ENCODE measurements at places on chromosomes 1 and 21.
A peak's percentile ranks its signal among the peaks of the same experiment; 100 is the strongest.

DNA sequence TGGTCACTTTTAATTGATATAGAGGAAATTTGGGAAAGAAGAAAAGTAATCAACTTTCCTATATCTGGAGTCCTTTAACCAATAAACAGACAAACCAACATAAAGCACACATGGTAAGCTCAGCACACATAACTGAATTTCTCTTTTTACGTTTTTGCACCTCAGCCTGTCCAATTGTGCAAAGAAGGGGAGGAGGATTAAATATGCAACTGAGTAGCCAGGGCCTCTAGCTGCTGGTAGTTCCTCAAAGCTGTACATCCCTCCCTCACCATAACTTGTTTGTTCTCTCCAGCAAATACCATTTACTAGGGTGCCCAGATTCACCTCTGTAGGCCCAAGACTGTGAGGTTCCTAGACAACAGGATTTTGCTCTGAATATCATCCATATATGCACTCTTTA is 25.4 kb downstream of the ST6GALNAC5 start:
- no peak for DNase-seq

DNA sequence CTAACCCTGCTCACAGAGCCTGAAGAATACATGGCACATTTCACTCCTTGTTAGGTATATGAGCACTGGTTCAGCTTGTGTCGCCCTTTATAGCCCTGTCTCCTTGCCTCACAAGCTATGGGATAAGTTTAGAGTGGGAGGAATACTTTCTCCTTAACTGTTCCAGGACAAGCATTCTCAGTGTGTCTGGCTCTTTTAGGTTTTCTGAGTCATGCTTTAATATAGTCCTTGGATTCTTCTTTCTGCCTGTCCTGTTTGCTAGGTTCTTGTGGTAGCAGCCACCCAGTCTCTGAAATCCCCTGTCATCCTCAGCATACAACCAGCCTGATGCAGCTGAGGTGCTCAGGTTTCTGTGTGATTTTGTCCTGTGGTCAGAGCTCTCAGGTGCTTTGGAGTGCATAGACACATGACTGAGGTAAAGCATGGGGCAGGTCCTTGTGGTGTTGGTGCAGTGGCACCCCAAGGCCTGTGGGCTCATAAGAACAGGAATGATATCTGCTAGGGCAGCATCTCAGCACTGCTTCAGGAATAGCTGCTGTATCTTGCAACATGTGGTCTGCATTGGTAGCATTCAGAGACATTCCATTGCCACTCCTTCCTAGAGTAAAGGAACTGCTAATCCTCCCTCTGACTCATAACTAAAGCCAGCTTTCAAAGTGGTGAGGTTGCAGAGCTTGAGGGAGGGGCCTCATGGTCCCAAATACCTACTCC is 14.2 kb upstream of the CASQ2 start:
- peak; percentile 99 for DNase-seq

- peak; percentile 30 for DNase-seq
Measured at GRCh38 chr1:39623053-39623452, 16.4 kb downstream of the HEYL start.

DNA sequence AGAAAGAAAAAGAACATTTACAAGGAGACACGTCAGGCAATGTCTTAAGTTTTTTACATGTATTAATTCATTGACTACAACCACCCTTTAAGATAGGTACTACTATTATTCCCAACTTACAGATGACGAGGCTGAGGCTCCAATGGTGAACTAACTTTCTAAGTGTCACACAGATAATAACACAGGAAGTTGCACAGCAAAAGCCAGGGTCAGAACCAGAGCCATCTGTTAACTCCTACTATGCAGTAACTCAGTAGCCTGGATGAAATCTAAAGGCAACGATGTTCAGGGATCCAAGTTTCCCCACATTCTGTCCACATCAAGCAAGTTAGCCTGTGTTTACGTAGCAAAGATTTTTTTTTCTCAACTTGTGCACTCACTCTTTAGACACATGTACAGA is 371.7 kb downstream of the PTPRC start:
- no peak for DNase-seq

DNA sequence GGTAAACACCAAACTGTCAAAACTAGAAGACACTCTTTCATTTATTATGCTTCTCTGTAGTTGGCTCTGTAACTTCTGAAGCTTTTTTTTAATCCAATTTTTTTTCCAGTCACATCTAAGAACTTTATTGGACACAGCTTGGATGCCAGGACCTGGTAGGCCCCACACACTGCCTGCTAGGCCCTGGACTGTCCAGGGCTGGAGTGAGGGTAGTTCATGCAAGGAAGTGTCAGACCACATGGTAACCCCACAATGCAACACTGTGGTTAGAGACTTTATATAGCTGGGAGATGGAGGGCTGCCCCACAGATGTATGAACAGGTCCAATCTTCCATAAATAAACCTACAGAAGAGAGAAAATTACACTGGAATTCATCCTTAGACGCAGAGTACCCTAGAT is 7.1 kb downstream of the SLC2A1 start:
- DNase-seq, result no peak

DNA sequence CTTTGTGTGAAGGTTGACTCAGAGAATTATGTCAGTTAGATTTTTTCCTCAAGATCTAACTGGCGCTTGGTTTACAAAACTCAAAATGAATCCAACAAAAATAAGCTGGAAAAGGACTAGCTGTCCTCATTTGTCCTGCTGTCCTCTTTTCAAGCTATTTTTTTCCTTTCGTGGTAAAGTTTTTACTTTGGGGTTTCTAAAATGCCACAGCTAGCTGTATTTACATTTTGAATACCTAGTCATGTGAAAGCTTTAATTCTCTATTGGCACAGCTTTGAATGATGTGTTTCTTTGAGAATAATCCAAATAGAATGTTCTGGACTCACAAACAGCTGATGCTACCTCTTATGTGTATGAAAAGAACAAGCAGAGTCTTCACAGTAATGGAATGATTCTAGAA is 673.6 kb upstream of the NR5A2 start:
- DNase-seq, result peak; percentile 34

DNA sequence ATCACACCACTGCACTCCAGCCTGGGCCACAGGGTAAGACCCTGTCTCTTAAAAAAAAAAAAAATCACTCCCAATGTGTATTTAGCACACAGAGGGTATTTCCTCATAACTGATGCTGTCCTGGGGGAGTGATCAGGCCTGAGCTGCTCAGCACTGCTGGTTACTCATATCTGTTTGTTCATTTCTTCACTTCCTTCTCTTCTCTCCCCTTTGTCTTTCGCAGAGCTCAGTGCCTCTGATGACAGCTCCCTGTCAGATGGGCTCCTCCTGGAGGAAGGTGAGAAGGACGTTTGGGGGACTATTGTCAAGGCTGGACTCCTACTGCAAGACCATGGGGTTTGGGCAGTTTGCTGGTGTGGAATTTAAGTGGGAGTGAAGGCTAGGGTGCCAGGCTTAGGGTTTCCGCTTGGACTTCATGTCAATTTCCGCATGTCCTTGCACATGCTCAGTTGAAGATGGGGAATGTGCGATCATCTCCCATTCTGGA is 13.0 kb downstream of the INAVA start:
- DNase-seq, result peak; percentile 15

DNA sequence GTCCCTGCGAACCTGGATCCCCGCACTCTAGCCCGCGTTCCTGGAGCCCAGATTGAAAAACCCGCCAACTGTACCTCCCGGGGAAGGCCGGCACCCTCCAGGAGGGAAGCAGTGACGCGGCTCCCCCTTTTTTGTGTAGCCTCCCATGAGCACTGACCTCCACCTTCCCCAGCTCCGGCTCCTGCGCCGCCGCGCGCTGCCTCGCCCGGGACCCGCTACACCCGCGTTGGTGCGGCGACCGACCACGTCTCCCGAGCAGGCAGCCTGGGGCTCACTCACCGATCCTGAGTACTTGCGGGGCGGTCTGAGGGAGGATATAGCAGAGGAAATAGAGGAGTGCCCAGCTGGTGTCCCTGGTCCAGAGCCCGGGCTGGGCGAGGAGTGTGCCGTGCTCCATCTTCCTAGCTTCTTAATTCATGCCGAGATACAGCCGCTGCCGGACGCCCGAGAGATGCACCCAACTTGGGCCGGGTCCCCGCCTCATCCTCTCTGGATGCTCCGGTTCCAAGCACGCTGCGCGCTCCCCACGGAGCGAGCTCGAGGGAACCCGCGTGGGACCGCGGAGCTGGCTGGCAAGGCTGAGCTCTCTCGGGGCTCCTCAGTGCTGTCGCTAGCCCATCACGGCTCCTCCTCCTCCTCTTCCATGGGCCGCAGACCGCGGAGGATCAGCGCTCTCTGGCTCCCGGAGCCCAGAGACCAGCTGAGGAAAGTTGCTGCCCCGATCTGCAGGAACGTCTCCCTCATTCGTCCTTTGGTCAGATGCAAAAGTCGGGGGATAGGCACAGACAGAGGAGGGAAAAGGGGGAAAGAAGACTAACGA is 482 bp downstream of the GRIK1 start:
- DNase-seq, result no peak

- DNase-seq, result no peak
Measured at GRCh38 chr1:47186267-47187185, 3.3 kb downstream of the PDZK1IP1 start.

- DNase-seq, result peak; percentile 31
Measured at GRCh38 chr1:224730965-224731364, 114.8 kb downstream of the CNIH3 start.

DNA sequence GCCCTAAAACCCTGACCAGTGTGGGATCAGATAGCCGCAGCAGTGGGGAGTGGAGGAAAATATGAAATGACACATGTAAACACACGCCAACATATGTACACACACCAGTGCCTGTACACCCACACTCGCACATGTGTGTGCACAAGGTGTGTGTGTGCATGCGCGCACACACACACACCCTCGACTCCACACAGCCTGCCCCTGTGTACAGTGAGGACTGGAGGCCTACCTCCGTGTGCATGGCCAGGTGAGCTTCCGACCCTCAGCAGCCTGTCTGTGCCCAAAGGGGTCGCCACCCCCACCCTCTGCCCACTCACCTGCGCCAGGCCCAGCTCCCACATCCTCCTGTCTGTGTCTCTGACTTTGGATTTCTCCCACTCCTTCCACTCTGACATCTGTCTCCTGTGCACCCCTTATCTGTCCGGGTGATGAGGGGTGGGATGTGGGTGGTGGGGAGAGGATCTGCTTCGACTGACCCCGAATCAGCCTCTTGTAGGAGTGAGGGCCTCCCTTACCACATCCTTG is 31.7 kb downstream of the CITED4 start:
- DNase-seq, result no peak

GRCh38 chr1:235595079-235595478 is 54.5 kb downstream of the GNG4 start:
- no peak for DNase-seq

GRCh38 chr1:115337633-115338456 is at the start of gene NGF:
Gene NGF (minus strand): TSS chr1:115338249. CDS start chr1:115286795, 51,454 bp downstream.
- peak; percentile 24 for DNase-seq

GRCh38 chr1:6447016-6447817 is 18.8 kb downstream of the TNFRSF25 start:
- DNase-seq, result no peak

- peak; percentile 98 for DNase-seq
Measured at GRCh38 chr1:90402893-90403849, 313.9 kb downstream of the BARHL2 start.

GRCh38 chr1:32247983-32248889 is 1.2 kb downstream of the FAM167B start:
- peak; percentile 51 for DNase-seq

- DNase-seq, result peak; percentile 96
Measured at GRCh38 chr21:27269644-27270043, 302.8 kb upstream of the ADAMTS5 start.

DNA sequence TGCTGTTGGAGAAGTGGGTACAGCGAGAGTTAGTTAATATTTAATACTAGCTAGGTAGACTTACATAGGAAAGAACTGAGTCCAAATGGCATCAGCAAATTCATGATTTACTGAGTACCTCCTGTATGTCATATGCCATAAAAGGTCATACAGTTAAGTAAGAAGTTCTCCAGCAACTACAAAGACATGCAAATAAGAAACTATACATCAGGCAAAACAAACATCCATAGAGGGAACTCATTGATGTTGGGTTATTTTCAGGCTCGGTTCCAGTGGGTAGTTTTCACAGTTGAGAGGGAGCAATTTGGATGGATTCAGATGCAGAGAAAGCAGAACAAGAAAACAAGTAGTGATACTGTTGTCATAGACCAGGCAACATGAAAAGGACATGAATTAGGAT is 164.9 kb upstream of the L1TD1 start:
- no peak for DNase-seq

- DNase-seq, result no peak
Measured at GRCh38 chr1:176989754-176990153, 174.8 kb downstream of the ASTN1 start.

DNA sequence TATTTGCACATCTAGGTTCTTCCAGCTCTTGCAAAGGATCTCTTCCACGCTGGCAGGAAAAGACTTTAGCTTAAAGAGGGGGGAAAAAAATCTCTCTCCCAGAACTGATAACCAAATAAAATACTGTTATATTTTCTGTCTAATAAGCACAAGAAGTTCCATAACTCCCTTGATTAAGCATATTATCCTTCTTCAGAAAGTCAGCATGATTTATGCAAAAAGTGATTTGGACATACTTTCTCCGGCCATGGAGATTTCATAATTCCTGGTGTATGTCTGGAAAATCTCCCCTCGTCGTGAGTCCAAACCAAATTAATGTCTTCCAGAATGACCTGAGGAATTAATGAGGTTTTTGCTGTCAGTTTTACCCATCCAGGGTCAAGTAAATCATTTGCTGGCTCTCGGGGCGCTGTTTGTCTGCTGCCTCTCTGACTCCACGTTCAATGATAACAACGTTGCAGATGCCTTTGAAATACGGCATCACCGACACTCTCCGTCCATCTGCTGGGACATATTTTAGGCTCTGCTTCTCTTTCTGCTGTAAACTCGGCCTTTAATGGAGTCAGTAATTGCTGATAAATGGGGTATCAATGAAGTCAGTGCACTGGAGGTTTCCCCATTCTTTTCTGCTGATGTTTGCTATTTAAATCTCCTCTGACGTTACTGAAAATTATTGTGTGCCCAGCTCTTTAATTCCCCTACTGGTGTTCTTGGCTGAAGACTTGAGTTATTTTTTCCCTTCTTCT is 112.9 kb downstream of the HLX start:
- DNase-seq, result no peak

DNA sequence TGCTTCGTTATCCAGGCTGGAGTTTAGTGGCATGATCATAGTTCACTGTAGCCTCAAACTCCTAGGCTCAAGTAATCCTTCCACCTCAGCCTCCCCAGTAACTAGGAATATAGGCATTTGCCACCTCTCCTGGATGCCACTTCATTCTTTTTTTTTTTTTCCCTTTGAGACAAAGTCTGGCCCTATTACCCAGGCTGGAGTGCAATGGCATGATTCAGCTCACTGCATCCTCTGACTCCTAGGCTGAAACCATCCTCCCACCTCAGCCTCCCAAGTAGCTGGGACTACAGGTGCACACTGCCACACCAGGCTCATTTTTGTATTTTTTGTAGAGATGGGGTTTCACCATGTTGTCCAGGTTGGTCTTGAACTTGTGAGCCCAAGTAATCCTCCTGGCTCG is 19.3 kb downstream of the OSBPL9 start:
- DNase-seq, result no peak

DNA sequence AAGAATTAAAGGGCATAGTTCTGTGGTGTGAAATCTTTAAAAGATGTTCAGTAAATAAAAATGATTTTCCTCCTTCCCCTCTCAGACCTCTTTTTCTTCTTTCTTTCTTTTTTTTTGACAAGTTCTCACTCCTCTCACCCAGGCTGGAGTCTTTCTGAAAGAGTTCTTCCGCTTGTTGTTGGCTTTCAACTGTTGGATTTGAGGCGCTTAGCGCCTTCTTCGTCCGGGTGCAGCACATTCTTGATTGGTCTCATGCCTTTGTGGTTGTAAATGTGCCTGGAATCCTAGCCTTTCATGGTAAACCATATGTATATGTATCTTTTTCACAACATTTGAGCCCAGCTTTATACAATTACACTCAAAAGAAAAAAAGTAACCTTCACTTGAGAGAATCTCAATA is 980 bp upstream of the METTL18 start:
- DNase-seq, result peak; percentile 17
